ENCODE measurements at places on chromosomes 6 and 20.

GRCh38 chr6:140181876-140182275 lies 807.4 kb upstream of the CITED2 start:
- DNase-seq: no peak

- DNase-seq: no peak
Observed at GRCh38 chr6:63859528-63859927, 223.9 kb downstream of the PHF3 start.

GRCh38 chr6:87908978-87909811 lies 138.4 kb upstream of the SPACA1 start:
- DNase-seq: no peak

- no peak for DNase-seq
Observed at GRCh38 chr20:5887386-5887785, 62.9 kb downstream of the TRMT6 start.

- no peak for DNase-seq
Observed at GRCh38 chr6:143135325-143135724, 74.6 kb downstream of the AIG1 start.

DNA sequence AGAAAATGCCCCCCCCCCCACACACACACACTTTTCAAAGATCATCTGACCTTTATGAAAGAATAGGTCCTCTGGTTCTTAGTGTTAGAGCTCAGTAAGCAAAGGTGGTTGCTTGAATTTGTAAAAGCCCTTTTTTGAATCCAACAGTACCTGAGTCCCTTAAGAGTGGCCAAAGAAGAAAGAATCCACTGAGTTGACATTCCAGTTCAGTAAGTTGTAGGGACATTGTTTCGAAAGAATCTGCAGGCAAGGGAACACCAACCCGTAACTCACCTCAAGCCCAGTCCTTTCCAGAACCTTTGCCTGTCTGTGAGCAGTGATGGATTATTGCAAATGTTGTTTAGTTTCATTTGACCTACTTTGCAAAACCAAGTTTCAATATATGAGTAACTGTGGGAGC lies 64.2 kb upstream of the MAP3K4 start:
- DNase-seq: no peak
